ENCODE measurements at places on chromosomes 6 and 20.

GRCh38 chr6:133187657-133188453 is 53.3 kb upstream of the EYA4 start:
- DNase-seq, result no peak

- DNase-seq, result peak; percentile 17
Measured at GRCh38 chr6:34791164-34791700, 651 bp upstream of the BLTP3A start.

- DNase-seq, result no peak
Measured at GRCh38 chr6:12010635-12011275, 1.4 kb upstream of the HIVEP1 start.

GRCh38 chr20:634148-634925 is 18.7 kb downstream of the SRXN1 start:
- DNase-seq, result no peak

- DNase-seq, result no peak
Measured at GRCh38 chr20:35643045-35643444, 21.7 kb downstream of the CPNE1 start.

DNA sequence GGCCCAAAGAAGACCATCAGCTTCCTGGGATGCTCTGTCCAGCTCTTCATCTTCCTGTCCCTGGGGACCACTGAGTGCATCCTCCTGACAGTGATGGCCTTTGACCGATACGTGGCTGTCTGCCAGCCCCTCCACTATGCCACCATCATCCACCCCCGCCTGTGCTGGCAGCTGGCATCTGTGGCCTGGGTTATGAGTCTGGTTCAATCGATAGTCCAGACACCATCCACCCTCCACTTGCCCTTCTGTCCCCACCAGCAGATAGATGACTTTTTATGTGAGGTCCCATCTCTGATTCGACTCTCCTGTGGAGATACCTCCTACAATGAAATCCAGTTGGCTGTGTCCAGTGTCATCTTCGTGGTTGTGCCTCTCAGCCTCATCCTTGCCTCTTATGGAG is 5.1 kb downstream of the OR2H1 start:
- no peak for DNase-seq

DNA sequence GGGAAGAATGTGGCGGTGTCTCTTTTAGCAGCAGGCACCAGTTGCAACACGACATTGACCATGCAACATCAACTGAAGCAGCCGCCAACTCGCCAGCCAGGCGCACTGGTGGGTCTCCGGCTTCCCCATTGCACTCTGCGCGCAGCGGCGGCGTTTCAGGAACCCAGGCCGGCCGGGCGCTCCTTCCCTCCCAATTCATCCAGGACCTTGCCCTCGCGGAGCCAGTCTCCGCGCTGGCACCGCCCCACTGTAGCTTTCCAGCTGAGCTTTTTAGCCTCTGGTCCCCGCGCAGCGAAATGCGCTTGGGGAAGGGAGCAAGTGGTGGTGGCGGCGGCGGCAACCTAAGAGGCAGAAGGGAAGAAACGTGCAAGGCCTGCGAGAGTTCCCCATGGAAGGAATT is 297.9 kb upstream of the RIMS1 start:
- no peak for DNase-seq

- no peak for DNase-seq
Measured at GRCh38 chr6:109762166-109762565, 71.1 kb downstream of the FIG4 start.

- DNase-seq, result peak; percentile 31
Measured at GRCh38 chr20:62710886-62711702, 2.5 kb downstream of the NTSR1 start.

GRCh38 chr6:74357321-74357720 is 661.3 kb downstream of the CD109 start:
- DNase-seq, result no peak

DNA sequence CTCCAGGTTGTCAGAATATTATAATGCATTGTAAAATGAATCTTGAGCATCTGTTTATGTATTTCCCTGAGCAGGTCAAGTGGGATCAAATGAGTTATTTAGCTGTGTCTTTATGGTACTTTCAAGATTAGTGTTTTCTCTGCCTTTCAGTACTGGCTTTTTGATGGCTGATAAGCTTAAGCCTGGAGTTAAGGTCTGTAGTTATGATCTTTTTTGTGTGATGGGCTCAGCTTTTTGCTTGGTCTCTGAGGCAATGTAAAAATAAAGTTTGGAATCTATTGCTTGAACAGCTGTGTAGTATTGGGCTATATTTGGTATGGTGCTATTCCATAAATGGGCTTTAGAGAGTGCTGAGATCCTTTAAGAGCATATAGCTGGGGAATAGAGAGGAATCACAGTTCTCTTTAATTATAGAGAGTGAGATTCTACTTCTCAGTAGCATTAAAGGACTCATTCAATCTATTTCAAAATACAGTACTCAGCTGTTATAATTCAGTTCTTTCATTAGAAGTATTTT is 40.7 kb downstream of the ZNF451 start:
- DNase-seq, result no peak

DNA sequence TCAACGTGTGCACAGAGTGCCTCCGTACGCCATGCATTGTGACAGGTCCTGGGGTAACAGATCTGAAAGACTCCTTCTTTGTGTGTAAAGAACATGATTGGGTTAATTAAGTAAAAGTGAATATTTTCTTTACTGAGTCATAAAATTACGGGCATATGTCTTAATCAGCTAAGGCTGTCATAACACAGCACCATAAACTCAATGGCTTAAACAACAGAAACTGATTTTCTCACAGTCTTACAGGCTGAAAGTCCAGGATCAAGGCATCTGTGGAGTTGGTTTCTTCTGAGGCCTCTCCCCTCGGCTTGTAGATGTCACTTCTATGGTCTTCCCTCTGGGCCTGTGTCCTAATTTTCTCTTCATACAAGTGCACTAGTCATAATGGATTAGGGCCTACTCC is 176.9 kb downstream of the MTFR2 start:
- DNase-seq, result no peak

- no peak for DNase-seq
Measured at GRCh38 chr6:118789954-118790353, 104.0 kb upstream of the ASF1A start.

GRCh38 chr6:128826606-128827005 is 56.3 kb upstream of the LAMA2 start:
- DNase-seq, result no peak

DNA sequence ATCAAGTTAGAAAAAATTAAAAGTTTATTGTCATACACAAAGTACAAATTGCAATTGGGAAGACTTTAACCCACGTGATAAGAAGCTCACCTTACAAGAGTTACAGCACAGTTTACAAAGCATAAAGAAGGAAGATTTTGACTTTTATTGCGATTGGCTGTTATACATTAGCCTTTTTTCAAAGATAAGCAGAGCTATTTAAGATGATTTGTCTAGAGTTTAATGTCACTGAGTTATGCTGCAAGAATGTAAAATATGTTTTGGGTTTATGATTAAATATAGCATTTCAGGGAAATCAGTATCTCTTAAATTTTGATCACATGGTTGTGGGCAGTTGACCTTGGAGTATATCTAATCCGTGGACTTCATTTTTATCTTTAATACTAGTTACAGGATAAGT is 664.2 kb upstream of the PTCHD4 start:
- DNase-seq, result no peak

DNA sequence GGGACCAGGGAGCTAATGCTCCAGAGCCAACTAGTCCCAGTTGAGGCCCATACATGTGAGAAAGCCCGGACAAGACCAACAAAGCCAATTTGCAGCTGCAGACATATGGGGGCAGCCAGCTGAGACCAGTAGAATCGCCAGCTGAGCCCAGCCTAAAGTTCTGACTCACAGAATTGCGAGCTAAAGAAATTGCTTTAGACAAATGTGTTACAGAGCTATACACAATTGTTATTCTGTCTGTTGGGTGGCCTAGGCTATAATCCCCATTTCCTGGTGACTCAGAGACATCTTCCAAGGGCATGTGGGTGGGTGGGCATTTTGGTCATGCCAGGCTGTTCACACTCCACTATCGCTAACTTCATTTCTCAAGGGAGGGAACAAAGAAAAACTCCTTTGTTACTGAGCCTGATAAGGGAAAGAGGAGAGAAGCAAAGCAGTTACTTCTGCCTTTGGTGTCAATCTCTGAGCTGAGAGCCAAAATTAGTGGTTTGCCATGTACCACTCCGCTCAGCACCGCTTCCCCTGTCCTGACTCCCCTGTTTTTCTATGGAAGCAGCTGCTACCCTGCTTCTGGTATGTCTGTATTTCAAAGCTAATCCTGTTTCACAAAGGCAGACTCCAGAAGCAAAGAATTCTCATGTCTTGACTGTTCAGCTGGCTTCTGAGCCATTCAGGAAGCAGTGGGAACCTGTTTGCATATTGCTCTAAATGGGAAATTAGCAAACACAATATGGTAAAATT is 26.1 kb downstream of the SCP2D1 start:
- no peak for DNase-seq

DNA sequence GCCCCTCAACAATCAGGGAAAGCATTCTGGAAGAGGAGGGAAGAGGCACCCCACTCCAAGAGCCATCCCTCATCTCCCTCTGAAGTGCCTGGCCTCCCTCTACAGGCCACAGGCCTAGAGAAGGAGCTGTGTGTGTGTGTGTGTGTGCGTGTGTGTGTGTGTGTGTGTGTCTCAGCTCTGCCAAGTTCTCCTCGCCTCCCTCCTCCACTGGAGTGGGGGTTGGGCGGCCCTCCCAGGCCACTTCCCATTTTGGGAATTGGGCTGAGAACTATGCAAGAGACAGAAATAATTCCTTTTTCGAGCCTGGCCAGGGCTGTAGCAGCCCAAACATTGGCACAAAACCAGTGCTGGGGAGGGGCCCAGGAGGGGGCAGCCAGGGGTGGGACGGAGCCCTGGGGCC is 35.7 kb downstream of the KCNB1 start:
- DNase-seq, result no peak

GRCh38 chr20:12886618-12887363 is 122.0 kb upstream of the SPTLC3 start:
- DNase-seq, result no peak

DNA sequence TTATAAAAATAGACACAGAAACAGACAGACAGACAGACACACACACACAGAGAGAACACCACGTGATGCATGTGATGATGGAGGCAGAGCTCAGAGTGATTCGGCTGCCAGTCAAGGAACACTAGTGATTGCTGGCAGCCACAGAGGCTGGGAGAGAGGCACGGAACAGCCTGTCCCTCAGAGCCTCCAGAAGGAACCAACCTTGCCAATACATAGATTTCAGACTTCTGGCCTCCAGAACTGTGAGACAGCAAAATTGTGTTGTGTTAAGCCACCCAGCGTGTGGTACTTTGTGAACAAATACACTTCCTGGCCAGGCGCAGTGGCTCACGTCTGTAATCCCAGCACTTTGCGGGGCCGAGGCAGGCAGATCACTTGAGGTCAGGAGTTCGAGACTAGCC is 9.5 kb upstream of the PARD6B start:
- DNase-seq, result no peak

GRCh38 chr20:19995220-19995863 is 21.8 kb upstream of the NAA20 start:
- no peak for DNase-seq

GRCh38 chr6:80541181-80541580 is 434.7 kb downstream of the BCKDHB start:
- no peak for DNase-seq

DNA sequence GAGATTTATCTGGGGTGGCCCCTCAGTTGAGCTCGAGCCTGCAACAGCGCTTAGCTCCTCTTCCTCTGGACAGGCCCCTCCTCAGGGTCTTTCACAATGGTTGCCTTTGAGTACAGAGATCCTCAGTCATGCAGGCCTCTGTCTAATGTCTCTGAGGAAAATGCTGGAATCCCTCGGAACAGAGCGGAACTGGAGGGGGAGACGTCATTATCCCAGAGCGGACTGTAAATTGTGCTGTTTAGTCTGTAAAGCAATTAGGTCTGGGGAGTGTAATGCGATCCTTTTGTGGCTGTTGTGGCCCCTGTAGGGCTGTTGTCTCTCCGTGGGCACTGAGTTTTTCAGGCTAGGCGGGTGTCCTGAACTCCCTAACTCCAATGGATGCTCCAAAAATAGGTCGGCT is 15.0 kb upstream of the DAAM2 start:
- no peak for DNase-seq

GRCh38 chr6:20921578-20921977 is 387.3 kb downstream of the CDKAL1 start:
- no peak for DNase-seq

DNA sequence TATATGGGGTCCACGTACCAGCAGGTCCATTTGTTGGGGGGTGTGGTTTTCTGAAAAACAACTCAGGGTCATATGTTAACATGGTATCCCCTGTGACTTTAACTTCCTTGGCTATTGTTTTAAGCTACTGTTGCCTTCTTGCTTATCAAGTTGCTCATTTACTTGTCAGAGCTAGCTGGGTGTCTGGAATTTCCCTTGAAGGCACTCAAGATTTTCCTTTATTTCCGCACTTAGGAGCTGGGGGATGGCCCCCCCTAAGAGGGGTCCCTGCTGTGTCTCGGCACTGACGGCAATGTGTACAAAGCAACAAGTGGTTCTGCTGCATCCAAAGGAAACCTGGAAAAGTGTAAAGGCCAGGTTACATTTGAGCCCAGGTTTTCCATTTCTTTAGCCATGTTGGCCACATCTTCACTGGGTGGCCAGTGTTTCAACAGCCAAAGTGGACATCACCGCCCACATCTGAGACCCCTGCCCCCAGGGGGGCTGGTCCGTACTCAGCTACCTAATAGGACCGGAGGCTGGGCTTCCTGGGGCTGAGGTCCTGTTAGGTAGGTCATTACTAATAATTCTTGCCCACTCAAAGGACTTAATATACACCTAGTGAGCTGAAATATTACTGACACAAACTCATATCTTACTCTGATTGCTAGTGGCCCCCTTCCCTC is 24.8 kb upstream of the SYNDIG1 start:
- DNase-seq, result no peak

- DNase-seq, result no peak
Measured at GRCh38 chr6:80235647-80236046, 129.2 kb downstream of the BCKDHB start.

GRCh38 chr6:125019918-125020317 is 57.7 kb downstream of the RNF217 start:
- no peak for DNase-seq

GRCh38 chr6:17894905-17895304 is 92.5 kb downstream of the KIF13A start:
- DNase-seq, result no peak

DNA sequence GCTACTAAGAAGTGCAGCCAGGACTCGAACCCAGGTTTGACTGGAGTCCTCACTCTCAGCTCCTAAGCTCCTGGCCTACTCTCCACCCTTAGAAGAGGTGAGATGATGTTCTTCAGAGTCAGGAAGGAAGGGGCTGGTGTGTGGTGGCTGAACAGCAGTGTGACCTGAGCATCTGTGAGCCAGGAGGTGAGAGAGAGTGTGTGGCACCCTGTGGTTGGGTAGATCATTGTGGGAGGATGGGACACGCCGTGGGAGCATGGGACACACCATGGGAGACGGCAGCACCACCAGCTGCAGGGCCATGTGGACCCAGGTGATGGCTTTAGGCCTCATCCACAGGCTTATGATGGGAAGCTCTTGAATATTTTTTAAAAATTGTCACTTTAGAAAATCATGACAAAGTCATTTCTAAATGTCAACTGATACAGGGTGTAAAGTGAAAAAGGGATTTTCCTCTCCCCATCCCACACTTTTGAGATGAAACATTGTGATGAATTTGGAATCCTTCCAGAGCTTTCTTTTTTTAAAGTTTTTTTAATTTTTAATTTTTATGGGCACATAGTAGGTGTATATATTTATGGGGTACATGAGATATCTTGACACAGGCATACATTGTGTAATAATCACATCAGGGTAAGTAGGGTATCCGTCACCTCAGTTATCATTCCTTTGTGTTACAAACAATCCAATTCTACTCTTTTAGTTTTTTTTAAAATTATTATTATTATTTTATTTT is 31.6 kb downstream of the SRC start:
- DNase-seq, result no peak
